ENCODE measurements at places on chromosomes 6 and 20.
A peak's percentile ranks its signal among the peaks of the same experiment; 100 is the strongest.

- no peak for DNase-seq
Measured at GRCh38 chr6:31308050-31308844, 36.4 kb upstream of the HLA-C start.

DNA sequence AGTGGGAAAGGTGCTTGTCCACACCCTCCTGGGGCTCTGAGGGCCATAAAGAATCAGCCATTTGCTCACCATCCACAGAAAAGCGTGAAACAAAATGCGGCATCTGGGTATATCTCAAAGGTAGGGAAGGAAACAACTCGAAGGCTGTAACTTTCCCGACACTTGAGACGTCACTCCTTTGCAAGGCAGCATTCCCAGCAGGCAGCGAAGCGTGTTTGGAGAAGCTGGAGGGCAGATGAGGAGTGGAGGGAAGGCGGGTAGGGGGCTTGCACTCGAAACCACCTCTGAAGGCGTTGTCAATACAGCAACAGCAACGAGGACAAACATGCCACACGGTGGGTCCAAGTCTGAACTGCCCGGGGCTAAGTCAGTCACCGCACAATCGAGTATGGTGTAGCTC lies 98.4 kb downstream of the FOXC1 start:
- no peak for DNase-seq

GRCh38 chr6:163355426-163355991 lies 59.0 kb upstream of the QKI start:
- DNase-seq: peak; percentile 81

DNA sequence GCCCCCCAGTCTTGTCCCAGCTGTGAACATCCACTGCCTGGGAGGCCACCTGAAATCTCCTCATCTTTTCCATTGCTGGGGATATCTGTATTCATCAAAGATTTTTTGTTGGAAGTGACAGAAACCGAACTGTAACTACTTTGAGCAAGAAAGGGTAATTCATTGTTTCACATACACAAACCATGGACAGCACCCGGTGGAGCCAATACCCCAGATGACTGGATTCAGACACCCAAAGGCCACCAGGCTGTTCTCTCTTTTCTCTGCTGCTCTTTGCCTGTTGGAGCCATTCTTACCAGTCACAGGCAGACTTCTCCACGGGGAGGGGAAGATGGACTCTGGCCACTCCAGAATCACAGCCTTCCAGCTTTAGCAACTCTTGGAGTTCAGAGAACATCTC lies 11.7 kb upstream of the RALY start:
- no peak for DNase-seq

- no peak for DNase-seq
Measured at GRCh38 chr20:49906101-49906604, 9.2 kb downstream of the SPATA2 start.

- DNase-seq: no peak
Measured at GRCh38 chr6:170229851-170230519, 60.9 kb downstream of the DLL1 start.

- DNase-seq: no peak
Measured at GRCh38 chr6:163159110-163159509, 255.4 kb upstream of the QKI start.

GRCh38 chr6:85482206-85482904 lies 32.5 kb downstream of the NT5E start:
- no peak for DNase-seq

- no peak for DNase-seq
Measured at GRCh38 chr20:23445596-23446217, 6.2 kb downstream of the CSTL1 start.

GRCh38 chr20:31581391-31581790 lies 23.7 kb upstream of the ID1 start:
- no peak for DNase-seq

DNA sequence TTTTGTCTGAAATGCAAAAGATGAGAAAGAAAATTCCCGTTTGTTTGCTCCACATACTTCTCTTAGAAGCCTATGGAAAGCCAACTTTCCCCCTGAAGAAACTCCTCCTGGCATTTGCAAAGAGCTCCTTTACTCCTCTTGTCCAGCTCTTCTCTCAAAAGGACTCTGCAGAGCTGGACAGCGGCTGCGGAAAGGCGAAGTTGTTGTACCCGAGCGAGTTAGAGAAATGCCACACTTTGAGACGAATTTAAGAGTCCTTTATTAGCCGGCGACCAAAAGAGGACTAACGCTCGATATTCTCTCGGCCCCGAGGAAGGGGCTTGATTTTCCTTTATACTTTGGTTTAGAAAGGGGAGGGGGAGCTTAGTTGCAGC lies 157.8 kb downstream of the TRIM27 start:
- DNase-seq: no peak

- DNase-seq: no peak
Measured at GRCh38 chr6:89554106-89554505, 84.4 kb downstream of the LYRM2 start.

- DNase-seq: no peak
Measured at GRCh38 chr6:140051521-140052512, 677.4 kb upstream of the CITED2 start.

DNA sequence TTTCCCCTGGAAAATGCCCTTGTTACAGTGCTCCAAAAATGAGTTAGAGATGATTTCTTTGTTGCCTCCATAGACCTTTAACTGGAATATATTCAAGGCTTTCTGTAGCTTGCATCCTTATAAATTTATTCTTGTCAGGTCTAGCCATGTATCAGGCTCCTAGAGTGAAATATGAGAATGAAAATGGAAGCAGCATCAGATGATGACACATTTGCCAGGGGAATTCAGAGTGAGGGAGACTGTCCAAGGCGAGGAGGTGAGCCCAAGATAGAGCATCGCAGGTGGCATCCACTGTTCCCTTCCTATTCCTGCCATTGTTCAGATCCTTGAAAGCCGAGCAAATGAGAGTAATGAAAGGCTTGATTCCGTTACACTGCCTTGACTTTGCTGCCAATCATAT lies 386.8 kb downstream of the SAMD5 start:
- DNase-seq: no peak

- no peak for DNase-seq
Measured at GRCh38 chr6:106300020-106300780, 25.4 kb downstream of the ATG5 start.

- no peak for DNase-seq
Measured at GRCh38 chr6:109484122-109484521, 1.1 kb upstream of the ZBTB24 start.

Data from putamen (tissue), 1 donor.